ENCODE measurements at places on chromosomes 2 and 18.

GRCh38 chr2:12176623-12177454 is 430.4 kb downstream of the LPIN1 start:
- DNase-seq: no peak

DNA sequence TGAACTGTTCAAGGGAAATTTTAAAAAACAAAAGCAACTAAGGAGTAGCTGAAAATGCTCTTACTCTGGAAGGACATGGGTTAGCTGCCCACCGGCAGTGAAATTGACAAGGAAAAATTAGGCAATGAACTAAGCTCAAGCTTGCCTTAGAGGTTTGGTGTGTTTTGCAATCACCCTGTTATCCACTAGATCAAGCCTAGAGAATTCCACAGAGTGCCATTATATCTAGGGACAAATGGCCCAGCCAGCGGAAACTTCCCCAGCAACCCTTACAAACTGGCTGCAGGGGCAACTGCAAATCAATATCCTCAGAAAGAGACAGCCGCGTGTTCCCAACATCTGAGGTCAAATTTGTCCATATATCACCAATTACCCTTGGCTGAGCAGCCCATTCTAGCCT is 258.2 kb downstream of the SP3 start:
- no peak for DNase-seq

DNA sequence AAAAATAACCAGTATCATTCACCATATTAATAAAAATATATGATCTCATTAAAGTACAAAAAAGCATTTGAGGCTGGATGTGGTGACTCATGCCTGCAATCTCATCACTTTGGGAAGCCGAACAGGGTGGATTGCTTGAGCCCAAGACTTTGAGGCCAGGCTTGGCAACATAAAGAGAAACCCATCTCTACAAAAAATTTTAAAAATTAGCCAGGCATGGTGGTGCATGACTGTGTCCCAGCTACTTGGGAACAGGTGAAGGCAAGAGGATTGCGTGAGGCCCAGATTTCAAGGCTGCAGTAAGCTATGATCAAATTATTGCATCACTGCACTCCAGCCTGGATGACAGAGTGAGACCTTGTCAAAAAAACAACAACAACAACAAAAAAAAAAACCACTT is 75.9 kb downstream of the RAD51AP2 start:
- no peak for DNase-seq

DNA sequence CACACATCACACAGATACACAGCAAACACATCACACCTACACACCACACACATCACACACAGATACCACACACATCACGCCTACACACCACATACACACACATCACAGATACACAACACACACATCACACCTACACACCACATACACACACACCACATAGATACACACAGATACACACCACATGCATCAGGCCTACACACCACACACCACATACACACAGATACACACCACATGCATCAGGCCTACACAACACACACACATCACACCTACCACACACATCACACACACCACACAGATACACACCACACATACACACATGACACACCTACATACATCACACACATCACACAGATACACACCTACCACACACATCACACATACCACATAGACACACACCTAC is 158.8 kb downstream of the NDUFA10 start:
- DNase-seq: no peak

DNA sequence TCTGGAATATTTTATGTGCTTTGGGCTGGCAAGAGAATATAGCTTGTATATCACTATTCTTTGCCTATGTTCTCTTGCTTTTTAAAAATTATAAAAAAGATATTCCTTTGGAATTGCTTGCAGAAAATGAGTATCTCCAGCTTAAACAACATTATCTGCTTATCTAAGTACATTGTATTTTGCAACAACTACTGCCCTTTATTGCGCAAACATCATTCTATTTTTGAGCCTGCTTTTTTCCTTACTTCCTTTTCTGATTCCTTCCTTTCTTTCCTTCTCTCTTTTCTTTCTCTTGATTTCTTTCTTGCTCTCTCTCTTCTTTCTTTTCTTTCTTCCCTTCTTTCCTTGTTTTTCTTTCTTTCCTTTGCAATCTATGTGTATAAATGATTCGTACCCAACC is 74.0 kb downstream of the UNC80 start:
- DNase-seq: no peak

- no peak for DNase-seq
These were observed 423.9 kb downstream of the CMPK2 start for GRCh38 chr2:6441800-6442199.

- no peak for DNase-seq
These were observed 155.6 kb upstream of the XPO1 start for GRCh38 chr2:61693744-61694143.

DNA sequence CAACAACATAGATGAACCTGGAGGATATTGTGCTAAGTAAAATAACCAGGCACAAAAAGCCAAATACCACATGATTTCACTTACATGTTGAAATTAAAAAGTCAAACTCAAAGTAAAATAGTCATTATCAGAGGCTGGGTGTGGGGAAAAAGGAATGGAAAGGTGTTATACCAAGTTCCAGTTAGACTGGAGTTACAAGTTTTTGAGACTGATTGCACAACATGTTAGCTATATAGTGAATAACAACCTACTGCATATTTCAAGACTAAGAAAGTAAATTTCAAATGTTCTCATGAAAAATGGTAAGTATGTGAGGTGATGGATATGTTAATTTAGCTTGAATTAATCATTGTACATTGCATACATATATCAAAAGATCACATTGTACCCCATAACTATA is 116.8 kb upstream of the HNMT start:
- DNase-seq: no peak

GRCh38 chr2:85754313-85755095 is 713 bp downstream of the ATOH8 start:
- peak; percentile 29 for DNase-seq

DNA sequence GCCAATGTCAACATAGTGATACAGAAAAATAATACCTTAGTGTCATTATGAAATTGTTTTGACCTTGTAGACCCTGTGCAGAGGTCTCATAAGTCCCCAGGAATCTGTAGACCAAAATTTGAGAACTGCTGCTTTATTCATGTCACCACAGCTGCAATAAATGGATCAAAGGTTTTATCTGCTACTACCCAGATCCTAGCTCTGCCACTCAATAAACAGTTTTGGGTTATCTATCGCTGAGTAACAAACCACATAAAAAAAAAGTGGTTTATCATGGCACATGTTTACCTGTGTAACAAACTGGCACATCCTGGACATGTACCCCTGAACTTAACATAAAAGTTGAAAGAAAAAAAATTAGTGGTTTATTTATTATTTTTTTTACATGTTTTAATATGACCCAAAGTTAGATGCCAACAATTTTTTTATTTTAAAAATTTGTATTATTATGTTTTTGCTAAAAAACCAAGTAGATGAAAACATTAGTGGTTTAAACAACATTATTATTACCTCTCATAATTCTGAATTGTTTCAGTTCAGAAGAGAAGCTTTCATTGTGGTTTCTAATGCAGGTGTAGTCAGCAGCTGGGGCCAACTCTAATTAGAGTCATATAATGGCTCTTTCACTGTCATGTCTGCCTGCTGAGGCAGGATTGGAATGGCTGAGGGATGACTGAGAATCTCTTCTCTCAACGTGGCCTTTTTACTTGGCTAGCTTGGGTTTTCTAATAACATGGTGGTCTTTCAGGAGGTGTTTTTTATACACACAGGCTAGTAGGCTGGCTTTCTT is 103.3 kb upstream of the SLC38A11 start:
- no peak for DNase-seq

DNA sequence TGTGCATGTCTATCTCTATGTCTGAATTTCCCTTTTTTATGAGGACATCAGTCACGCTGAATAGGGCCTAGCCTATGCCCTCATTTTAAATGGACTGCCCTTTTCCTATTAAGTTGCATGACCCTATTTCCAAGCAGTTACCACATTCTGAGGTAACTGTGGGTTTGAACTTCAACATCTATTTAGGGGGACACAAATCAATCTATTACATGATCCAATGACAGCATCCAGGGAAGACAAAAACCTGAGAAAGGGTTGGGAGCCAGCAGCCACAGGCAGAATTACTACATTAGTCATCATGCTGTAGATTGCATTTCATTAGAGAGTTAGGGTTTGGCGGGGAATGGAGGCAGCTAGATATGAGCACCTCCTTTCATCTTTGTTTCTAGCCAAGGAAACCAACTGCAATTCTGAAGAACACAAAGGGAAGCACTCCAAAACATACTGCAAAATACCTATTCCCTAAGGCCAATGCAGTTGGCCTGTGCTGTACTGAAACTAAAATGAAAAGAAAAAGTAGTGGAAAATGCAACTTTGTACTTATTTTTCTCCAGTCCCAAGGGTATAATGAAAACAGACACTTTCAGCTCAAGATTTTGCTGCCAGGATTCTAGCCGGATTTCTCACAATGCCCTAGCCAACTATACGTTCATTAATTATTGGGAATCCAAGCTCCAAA is 40.4 kb upstream of the C1D start:
- no peak for DNase-seq

GRCh38 chr2:136131961-136132824 is 14.2 kb upstream of the CXCR4 start:
- DNase-seq: peak; percentile 57

DNA sequence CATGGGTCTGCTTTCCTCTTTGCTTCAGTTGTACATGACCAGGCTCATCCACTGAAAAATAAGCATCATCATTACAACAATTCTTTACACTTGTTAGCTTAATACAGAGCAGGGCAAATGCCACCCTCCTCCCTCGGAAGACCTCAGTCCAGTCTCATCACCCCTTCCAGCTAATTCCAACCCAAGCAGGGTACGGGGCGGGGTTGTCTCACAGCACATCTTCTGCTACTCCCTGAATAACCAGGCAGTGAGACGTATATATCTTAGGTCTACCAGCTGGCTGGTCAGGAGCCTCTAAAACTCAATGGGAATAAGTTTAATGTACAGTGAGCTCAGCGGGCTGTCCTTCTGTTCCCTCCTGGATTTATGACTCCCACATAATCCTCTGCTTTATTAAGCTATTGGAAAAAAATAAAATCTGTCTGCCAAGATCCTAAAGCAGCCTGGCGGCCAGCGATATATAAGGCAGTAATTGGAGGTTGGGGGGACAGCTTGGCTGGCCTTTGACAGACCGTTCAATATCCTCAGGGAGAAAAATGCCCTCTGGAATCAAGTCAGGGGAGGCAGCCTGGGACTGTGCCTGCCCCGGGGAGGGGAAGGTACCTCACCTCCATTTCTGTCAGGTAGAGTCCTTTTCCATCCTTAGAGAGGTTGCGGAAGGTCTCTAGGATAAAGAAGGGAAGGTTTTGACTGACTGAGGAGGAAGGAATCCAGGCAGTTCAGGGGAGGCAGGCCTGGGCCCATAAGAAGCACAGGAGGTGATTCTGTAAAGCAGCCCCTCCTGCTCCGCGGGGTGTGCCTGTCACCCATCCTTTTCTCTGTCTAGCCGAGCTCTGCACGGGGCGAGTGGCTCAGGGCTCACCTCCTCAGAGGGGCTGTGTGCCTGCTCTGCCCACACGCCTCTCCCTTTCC is 76.3 kb downstream of the CAPN13 start:
- DNase-seq: no peak

DNA sequence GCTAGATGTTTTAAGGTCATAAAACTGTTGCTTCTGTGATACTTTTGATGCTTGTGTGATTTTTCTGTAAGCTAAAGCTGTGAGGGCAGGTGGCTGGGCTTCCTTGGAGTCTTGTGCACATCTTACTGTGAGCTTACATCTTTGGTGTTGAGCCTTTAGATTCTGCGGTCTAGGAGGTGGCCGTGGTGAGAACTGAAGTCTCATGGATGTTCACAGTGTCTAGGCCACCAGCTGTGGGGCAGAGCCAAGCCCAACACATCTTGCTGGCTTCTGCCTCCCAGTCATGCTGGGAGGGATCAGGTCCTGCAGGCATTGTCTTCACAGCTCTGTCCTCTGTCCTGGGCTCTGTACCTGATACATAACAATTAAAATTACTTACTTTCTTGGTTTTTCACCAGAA is 219.7 kb upstream of the HS6ST1 start:
- no peak for DNase-seq

DNA sequence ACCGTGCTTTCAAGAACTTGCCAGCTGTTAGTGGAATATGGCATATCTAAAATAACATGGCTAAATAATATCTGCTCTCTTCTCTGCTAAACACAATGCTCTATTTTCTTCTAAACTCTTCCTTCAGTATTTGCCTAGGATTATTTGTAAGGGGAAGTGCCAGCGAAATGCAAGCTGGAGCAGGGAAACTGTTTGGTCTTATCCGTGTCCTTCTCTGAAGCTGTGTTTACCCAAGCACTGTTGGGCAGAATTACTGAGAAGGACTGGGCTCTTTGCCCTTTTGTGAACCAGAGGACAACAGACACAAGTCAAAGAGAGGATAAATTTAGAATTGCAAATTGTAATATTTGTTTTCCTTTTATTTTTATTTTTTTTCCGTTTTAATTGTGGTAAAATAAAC is 23.6 kb downstream of the CPO start:
- DNase-seq: no peak

- DNase-seq: no peak
These were observed 160.8 kb downstream of the AGPS start for GRCh38 chr2:177553176-177553884.

- no peak for DNase-seq
These were observed 437.7 kb downstream of the PLCL1 start for GRCh38 chr2:198242093-198242492.

GRCh38 chr18:4605212-4605611 is 150.1 kb upstream of the DLGAP1 start:
- DNase-seq: no peak

- DNase-seq: no peak
These were observed 92.6 kb upstream of the ITGA4 start for GRCh38 chr2:181364492-181365170.

- DNase-seq: no peak
These were observed 42.4 kb downstream of the ADI1 start for GRCh38 chr2:3476985-3477327.

DNA sequence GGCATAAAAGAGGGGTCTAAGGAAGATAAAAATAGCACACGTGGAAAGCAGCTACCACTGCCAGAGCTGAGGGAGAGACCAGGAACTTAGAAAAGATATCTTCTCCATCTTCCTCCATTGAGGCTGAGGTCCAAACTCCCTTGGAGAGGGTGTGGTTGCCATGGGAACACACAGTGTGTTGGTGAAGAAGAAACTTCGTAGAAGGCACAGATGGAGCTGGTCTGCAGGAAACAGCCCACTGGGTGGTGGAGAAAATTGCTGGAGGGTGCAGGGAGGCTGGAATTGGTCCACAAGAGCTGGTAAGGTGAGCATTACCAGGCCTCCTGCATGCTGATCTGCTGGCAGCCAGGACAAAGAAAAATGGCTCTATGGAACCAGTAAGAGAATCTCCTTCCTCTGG is 191.0 kb downstream of the HRH4 start:
- no peak for DNase-seq

- no peak for DNase-seq
These were observed 79.6 kb downstream of the RAB31 start for GRCh38 chr18:9787712-9788111.

GRCh38 chr2:32427672-32428610 is 71.1 kb downstream of the BIRC6 start:
- no peak for DNase-seq

All from activated T-helper 2 cell treated with anti-CD3 and anti-CD28 coated beads, Interferon-gamma antibody, Interleukin-2, Interleukin-4, amounts not matched to agents 10 μg/mL and 5 μg/mL and 100 μg/mL, durations not matched to agents 14 hours and 24 hours and 36 hours (primary cell).